ENCODE measurements at places on chromosomes 13 and 19.

GRCh38 chr13:113926301-113926761 lies 47.5 kb downstream of the C13orf46 start:
- DNase-seq, result no peak

GRCh38 chr13:58584610-58585009 lies 953.1 kb downstream of the PCDH17 start:
- no peak for DNase-seq

GRCh38 chr19:4063369-4064148 lies 3.1 kb downstream of the ZBTB7A start:
- DNase-seq, result no peak

DNA sequence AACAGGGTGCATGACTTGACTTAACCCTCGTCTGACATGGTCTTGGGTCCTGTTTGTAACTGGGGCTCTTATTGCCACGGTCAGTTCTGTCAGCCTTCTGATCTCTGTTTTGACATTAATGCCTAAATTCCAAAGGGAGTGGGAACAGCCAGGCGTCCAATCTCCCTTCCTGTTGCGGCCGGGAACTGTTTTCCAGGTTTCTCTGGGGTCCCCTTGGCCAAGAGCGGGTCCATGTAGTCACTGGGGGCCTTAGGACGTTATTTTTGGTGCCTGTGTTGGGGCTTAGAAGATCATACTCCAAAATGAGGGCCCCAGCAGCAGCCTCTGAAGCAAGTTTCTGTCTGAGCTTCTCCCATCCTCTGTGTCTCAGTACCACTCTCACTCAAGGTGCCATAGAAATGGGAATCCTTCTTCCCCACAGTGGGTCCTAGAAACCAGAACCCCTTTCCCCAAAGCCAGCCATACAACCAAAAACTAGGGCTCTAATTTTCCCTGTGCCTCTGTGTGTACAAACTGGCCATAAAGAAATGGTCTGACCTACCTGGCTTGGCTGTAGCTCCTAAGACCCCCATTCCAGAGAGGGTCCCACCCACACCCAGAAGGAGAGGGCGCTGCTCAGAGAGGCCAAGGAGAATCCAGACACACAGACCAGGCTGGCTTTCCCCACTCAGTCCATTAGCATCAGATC lies 50.4 kb downstream of the C13orf46 start:
- no peak for DNase-seq

- DNase-seq, result no peak
Measured at GRCh38 chr13:111668451-111668850, 348.0 kb downstream of the TEX29 start.

GRCh38 chr19:16899566-16900075 lies 10.8 kb downstream of the F2RL3 start:
- peak; percentile 65 for DNase-seq

- DNase-seq, result no peak
Measured at GRCh38 chr13:33303855-33304597, 18.5 kb upstream of the STARD13 start.

DNA sequence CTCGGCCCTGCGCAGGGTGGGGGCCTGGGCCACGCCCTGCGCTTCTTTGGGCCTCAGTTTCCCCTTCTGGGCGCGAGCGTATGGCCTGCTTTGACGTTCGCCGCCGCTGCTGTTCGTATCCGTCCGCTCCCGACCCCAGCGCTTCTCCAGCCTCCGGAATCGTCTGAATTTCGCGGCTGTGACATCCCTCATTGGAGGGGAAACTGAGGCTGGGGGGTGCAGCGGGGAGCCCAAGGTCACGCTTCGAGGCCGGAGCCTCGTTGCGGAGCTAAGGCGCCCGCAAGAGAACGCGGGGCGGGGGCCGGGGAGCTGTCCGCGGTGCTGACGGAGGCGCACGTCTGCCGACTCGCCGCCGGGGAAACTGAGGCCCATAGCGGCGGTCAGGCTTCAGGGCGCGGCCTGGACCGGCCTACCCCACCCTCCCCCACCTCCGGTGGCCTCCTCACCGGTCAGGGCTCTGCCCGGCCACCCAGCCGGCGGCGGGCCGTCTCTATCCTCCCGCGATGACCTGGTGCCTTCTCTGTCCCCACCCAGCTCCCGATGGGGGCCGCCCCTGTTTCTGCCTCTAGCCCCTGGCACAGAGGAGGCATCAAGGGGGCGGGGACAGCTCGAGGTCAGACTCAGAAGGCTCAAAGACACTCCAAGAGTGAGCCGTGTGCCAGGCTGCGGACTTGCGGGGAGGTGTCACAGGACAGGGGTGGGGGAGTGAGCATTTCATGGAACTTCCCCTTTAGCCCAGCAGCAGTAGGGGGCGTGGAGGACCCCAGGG lies 3.0 kb upstream of the APC2 start:
- DNase-seq, result no peak

DNA sequence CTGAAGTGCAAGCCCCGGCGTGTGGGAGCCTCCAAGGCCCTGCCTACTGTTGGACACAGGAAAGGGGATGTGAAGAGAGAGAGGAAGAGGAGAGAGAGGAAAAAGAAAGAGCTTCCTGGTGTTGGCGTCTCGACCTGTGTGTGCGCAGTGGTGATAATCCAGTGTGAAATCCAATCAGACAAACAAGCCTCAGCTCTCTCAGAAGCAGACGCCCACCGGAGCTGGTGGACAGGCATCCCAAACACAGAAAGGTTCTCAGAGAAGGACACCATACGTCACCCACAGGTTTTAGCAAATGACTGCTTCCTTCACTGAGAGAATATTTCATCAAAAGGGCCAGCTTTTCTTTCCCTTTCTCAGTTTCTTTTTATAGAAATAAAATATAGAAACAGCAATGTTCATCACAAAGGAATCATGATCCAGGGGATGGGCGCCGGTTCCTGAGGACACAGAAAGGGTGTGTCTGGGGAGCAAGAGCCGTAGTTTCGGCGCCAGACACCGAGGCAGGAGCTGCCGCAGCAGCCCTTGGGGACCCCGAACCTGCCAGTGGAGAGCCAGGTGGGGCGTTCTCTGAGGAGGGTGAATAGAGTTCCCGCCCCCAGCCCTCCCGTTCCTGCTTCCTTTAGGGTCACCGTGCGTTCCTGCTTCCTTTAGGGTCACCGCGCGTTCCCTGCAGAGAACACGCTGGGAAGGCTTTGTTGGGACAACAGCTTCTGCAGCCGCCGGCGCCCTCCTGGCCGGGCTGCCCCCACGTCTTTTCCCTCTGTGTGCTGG lies 145.8 kb upstream of the SOX1 start:
- DNase-seq, result no peak

DNA sequence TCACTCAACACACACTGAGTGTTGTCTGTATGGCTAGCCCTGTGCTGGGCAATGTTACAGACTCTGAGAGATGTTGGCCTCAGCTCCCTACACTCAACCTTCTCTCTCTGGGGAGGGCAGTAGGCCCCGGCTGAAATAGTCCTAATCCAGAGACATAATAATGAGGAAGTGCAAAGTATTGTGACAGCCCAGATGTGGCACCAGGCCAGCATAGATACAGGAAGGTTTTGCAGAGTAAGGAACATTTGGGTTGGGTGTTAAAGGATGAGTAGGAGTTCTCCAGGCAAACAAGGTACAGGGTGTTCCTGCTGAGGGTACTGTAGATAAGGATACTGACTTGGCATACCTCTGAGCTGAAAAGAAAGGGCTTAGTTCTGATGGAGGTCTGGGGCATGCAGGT lies 2.4 kb downstream of the LIN7B start:
- no peak for DNase-seq

DNA sequence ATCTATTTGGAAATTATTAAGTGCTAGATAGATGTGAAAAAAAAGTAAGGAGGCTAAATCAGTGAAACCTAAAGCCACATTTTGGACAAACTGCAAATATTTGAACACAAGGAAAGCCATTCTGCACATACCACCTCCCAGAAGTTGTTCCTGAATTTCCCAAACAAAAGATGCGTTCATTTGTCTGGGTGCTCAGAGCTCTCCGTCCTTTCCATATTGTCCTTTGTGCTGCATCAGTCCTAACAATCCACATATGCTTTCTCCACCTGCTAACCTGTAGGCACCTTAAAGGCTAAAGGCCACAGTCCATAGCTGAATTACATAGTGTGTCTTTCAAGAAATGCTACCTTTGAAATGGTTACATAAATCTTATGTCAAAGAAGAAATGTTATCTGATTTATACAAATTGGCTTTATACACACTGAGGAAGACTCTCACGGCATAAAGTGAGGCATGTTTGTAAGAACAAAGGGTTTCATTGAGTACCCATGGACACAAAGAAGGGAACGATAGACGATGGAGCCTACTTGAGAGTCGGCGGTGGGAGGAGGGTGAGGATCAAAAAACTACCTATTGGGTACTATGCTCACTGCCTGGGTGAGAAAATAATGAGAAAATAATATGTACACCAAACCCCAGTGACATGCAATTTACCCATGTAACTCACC lies 182.0 kb downstream of the RGCC start:
- no peak for DNase-seq

GRCh38 chr13:84843368-84843767 lies 955.9 kb downstream of the SLITRK6 start:
- DNase-seq, result no peak

- no peak for DNase-seq
Measured at GRCh38 chr19:33722456-33723239, 74.0 kb upstream of the KCTD15 start.

DNA sequence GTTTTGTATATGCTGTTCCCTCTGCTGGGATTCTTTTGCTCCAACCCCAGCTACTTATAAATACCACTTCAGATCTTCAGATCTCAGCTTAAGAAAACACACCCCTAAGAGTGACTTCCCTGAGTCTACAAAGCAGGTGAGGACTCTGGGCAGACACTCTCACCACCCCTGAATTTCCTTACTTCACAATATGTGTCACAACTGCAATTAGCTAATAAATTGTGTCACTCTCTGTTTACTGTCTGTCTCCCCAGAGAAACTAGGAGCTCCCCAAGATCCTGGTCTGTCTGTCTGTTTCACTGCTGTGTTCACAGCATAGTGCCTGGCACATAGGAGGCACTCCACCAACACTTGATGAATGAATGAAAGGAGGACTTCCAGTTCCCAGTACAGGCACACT lies 14.4 kb downstream of the CEBPA start:
- no peak for DNase-seq

DNA sequence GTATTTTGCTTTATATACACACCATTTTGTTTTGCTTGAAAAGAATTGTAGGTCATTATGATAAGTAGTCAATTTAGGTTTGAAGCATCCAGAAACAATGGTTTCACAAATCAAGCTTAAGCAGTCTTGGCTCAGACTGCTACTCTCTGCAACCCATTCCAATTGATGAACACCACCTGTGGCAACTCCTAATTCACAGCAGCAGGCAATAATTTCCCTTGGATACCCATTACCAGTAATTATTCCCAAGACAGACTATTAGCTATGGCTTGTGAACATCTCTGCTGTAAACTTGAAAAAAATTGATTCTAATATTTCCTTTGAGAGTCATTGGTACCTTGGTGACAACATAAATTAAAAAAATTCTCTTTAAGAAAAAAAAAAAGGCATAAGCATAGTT lies 299.3 kb upstream of the SLITRK6 start:
- no peak for DNase-seq

DNA sequence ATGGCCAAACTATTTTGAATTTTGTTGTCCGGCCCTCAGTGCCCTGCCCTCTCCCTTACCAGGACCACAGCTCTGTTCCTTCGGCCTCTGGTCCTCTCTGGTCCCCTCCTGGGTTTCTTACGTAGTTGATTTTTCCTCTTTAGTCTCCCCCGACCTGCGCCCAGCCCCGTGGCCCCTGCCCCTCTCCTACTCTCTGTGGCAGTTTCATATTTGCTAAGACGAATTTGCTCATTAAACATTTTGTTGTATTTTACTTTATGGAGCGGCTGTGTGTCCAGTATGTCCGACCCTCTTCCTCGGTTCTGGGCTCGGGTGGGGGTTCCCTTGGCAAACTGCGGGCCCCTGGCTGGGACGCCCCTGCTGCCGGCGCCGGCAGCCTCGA lies 576 bp upstream of the EPN1 start:
- no peak for DNase-seq

DNA sequence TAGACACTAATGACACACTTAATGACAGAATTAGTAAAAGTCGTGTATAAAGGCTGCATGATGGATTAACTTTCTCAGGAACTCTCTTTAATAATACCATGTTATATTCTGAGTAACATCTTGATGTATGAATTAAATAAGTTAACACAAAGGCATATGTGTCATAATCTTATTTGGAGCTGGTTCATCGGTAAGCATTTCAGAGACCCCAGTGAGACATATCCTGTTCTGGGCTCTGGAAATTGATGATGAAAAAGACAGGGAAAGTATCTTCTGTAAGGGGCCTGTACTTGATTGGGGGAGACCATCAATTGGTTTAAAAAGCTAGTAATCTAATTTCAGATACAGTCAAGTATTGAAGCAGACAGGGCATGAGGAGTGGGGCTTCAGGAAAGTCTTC lies 547.9 kb downstream of the GPC6 start:
- no peak for DNase-seq

DNA sequence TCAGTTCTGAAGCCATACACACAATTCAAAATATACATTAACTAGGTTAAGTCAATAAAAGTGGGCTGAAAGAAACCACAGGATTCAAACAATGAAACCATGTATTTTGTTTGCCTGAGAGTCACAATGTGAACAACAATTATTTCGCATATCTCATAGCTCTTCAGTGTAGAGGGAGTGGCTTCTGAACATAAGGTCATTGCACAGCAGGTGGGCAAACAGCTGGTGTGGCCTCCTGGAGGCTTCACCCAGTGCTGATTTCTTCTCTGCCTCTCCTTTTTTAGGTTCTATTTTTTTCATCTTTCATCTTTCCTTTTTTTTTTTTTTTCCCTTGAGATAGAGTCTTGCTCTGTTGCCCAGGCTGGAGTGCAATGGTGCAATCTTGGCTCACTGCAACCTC lies 40.4 kb upstream of the ZNF254 start:
- no peak for DNase-seq

- DNase-seq, result no peak
Measured at GRCh38 chr19:28703400-28703956, 509.5 kb downstream of the UQCRFS1 start.

DNA sequence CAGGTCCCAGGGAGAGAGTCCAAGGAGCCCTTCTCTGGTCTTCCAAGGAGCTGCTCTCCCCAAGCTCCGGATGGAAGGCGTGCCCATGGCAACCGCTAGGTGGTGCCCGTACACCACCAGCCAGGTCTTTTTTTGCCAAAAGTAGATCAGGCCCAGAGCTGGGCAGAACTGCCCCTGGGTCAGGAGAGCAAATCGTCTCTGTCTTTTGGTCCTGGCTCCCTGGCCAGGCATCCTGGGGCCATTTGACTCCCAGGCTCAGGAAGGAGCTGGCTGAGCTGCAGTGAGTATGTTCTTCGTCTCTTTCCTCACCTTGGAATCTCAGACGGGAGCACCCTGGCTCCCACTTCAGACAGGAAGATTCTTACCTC lies 24.6 kb upstream of the BCL3 start:
- peak; percentile 74 for DNase-seq

Data from MM.1S (cell line).